A673 (cell line): ENCODE measurements at places on chromosomes 13 and 19. TPM values are rescaled to one million over a fixed set of nuclear protein-coding genes. Genes with fewer than 3 reads are reported as not detected.
A peak's percentile ranks its signal among the peaks of the same experiment; 100 is the strongest.

DNA sequence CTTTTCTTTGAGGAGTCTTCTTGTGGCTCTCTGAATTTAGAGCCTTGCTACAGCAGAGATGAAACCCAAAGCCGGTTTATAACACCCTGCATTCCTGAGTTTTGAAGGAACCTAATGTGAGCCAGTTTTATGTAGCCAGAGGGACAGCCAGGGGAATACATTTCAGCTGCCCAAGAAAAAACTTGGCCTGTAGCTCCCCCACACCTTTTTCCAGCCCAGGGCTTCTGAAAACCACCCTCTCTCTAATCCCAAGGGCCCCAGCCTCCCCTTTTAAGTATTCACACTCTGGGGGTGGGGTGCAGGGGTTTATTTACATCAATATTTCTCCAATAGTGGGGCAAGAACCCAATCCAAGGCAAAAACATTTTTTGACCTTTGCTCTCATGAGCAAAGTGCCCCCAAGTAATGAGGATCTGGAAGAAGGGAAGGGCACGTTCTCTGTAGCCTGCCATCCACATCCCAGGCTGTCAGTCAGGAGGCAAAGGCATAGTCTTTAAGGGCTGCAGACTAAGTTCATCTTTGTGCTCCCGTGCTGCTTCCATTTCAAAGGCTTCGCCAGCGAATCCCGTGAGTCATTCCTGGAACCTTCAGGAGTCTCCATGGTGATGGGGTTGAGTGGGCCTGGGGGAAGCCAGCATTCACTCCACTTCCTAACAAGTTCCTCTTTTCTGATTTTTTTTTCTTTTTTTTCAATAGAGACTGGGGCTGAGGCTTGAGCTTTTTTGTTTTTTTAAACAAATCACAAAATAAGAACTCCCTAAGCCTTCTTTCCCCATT is 33.2 kb upstream of the MEDAG start:
- DNase-seq: peak; percentile 30

GRCh38 chr13:80894917-80895316 is 554.0 kb upstream of the SPRY2 start:
- DNase-seq: no peak

IGFL3 gene
- not detected in 2 replicates for total RNA-seq

DNA sequence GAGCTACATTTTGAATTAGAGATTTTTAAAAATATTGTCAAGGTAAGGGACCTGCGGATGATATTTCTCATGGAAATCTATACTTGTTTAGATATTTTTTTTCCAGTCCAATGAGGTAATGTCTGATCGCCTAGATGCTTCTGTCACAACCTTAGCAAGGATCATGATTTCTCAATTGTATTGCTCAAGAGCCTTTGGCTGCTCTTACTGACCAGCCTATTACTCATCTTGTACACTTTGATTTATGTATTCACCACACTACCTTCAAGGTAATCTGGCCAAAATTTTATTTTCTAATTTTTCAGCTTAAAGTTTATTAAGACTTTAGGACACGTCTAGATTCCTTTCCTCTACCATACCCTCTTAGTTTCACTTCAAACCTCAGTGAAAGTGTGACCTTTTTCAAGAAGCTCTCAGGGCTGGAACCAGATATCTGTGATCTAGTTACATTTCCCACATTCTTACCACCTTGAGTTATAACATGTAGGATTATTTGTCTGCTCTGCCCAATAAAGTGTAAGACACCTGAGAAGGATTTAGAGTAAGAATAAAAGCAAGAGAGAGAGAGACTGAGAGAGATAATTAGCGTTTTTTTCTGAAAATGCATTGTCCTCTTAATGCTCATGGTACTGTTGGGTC is 197.1 kb downstream of the ITGBL1 start:
- no peak for DNase-seq

KBTBD6 gene
- total RNA-seq: 14.5 and 15.7 TPM in 2 replicates
